ENCODE measurements at places on chromosomes 7 and 10. TPM values are rescaled to one million over a fixed set of nuclear protein-coding genes. Genes with fewer than 3 reads are reported as not detected.

The HACD1 gene
- 14.0 TPM for total RNA-seq

The SGCE gene
- total RNA-seq, result 66.1 TPM

The CPA5 gene
- total RNA-seq, result not detected

The OPN4 gene
- total RNA-seq, result not detected

The ASIC3 gene
- 1.2 TPM for total RNA-seq

The GHRHR gene
- total RNA-seq, result 2.2 TPM

The BLNK gene
- 0.25 TPM for total RNA-seq

The ZNF503 gene
- 0.98 TPM for total RNA-seq

The EBLN1 gene
- not detected for total RNA-seq

All from temporal lobe (tissue), 4 donors.